ENCODE measurements at places on chromosomes 16 and 17. TPM values are rescaled to one million over a fixed set of nuclear protein-coding genes. Genes with fewer than 3 reads are reported as not detected.

- no peak for DNase-seq
Measured at GRCh38 chr17:71866095-71866494, 254.7 kb upstream of the SOX9 start.

- peak; percentile 25 for DNase-seq
Measured at GRCh38 chr17:9266697-9267117, 245.4 kb downstream of the NTN1 start.

DNA sequence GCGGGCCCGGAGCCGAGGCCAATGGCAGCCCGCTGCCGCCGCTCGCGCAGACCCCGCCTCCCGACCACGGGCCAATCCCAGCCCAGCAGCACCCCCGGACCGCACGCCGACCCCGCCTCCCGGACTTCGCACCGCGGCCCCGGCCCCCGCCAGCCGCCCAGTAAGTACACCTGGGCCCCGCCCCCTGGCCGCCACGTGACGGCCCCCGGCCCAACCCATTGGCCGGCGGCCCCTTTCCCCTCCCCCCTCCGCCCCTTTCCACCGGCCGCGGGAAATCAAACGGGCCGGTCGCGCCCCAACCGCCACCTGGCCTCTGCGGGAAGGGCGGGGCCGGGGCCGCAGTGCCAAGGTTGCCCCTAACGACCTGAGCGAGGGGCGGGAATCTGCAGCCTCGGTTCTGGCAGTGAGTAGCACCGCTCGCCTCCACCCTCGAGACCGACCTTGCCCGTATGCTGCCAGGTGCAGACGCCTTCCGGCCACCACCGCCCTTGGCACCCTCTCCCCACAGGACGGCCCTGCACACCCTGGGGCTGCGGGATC, at the start of gene YBX2:
Gene YBX2, minus strand, starts transcription at position 26 of the 540 bp plus-strand sequence. CDS start 139 bp downstream, outside the sequence.
- DNase-seq, result peak; percentile 86

DNA sequence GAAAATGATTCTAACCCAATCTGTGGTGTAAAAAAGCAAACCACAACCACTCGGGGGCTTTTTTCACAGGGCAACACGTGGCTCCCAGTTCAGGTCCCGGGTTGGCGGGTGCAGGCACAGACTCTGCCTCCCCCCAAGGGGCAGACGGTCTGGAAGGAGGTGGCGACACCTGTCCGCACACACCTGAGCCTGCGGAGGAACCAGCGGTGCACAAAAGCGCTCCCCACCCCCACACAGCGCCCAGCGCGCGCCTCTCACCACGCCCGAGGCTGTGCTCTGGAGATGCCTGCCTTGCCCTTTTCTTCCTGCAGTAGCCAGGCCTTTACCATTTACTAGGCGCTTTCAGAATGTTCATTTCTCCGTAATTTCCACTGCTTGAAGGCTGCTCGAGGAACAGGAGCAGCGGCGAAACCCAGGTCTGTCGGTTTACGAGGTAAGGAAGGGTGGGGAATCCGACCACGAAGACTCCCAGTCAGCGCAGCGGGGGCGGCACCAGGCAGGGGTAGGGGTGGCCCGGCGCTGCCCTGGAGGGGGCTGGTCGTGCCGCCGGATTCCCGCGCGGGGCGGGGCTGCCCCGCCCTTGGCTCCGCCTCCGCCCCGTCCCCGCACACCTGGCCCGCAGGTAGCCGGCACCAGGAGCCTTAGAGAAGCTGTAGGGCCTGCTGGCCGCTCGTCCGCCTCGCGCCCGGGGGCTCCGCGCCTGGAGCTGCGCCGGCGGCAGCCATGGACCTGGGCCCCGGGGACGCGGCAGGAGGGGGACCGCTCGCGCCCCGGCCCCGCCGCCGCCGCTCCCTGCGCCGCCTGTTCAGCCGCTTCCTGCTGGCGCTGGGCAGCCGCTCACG, at the start of gene USP43:
Gene USP43, plus strand, starts transcription at position 608 of the 842 bp plus-strand sequence. Its CDS starts 116 bp downstream, at position 724.
- peak; percentile 77 for DNase-seq

DNA sequence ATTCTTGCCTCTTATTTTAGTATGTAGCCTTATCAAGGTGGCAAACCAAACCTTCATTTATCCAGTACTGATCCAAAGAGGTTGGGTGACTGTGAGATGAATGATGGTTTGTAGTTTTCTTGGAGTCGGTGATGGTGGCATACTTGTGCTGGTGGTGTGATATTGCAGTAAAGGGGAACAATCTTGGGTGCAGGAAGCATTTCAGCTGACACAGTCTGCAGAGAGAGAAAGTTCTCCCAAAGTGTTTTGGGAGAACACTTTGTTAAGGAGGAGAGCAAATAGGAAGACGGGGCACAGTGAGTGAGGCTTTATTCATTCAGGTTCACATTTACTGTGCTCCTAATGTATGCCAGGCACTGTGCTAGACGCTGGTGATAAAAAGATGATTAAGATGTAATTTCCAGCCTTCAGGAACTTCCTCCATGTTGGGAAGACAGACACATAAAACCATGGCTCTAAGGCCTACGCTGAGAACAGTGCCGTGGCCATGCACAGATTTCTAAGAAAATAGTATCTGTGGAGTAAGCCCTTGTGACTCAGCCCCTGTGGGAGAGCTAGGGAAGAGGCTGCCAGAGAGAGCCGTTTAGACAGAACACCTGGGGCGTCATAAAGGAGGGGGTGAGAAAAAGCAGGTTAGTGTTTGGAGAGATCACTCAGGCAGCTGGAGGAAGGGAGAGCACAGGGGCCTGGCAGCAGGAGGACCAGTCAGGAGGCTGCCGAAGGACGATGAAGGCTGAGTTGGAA, 13.8 kb downstream of the HEATR3 start:
- DNase-seq, result no peak

GRCh38 chr17:36879027-36879426, 58.2 kb upstream of the LHX1 start:
- no peak for DNase-seq

DNA sequence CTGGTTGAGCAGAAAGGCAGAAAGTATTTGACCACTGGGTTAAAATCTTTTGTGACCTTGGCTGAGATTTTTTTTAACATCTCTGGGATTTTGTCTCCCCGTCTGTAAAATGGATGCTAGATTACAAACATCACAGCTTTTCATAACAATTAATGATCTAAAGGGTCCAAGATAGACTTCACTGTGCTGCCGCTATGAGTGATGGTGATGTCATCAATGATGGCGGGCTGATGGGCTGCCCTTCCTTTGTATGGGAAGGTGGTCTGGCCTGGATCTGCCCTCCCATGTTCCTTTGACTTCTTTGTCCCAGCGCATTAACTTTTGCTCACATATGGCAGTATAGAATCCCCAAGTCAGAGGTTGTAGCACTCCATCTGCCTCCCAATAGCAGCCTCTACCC, 116.7 kb downstream of the IRX5 start:
- no peak for DNase-seq

- DNase-seq, result no peak
Measured at GRCh38 chr17:40338941-40339649, 25.4 kb downstream of the GJD3 start.

GRCh38 chr16:84547546-84548061, 43.1 kb upstream of the MEAK7 start:
- DNase-seq, result peak; percentile 71

GRCh38 chr17:6856051-6856450, 24.5 kb upstream of the TEKT1 start:
- no peak for DNase-seq

DNA sequence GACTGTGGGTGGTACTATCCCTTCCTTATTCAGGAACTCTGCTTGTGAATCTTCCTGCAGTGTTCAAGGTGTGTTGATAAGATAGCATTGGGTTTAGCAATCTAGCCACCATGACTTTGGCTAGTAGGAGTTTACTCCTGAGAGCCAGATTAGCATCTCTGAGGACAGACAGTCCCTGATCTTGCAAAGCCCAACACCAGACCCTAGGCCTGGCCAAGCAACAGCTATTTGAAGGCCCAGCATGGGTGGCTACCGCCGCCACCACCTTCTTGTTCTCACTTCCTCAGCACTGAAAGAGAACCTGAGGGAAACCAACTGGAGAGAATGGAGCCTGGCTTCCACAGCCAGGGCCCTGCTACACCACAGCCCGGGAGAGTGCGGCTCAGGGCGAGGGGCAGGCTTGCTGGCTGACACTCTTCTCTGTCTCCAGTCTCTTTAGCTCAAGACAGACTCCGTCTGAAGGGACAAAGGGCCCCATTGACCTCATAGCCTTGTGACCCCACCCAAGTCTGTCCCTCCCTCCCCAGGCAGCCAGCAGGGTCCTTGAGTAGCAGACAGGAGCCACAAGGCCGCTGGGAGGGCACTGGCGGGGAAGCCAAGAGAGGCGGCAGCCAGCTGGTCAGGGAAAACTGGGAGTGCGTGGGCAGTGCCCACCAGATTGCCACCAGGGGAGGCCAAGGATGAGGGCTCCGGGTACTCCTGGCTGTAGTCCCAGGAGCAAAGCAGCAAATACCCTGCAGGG, 10.9 kb upstream of the ARHGAP23 start:
- DNase-seq, result no peak

DNA sequence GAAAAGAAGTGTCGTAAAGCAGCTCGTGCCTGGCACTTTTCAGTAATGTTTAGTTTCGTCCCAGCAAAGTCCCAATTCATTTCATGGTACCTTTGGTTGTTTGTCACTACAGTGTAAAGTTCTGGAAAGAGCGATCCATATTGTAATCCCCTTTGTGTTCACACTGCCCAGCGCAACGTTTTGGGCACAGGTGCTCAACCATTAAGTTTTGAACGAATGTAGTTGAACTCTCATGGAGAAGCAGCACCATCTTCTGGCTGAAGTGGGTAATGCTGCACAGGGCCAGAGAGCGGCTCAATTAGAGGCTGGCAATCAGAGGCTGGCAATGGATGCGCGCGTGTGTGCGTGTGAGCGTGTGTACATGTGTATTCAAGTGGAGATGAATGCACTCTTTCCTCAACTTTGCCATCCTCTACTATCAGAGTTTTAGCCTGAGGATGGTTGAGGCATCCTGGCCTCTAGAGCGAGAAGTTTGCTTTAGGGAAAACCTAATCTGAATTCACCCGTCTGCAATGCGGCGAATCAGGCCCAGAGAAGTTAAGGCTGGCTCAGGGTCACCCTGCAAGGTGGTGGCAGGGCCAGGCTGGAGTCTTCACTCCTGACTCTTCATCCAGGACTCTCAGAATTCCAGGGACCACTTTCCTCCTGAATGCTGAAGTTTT, 29.9 kb downstream of the DYNLL2 start:
- DNase-seq, result peak; percentile 82

DNA sequence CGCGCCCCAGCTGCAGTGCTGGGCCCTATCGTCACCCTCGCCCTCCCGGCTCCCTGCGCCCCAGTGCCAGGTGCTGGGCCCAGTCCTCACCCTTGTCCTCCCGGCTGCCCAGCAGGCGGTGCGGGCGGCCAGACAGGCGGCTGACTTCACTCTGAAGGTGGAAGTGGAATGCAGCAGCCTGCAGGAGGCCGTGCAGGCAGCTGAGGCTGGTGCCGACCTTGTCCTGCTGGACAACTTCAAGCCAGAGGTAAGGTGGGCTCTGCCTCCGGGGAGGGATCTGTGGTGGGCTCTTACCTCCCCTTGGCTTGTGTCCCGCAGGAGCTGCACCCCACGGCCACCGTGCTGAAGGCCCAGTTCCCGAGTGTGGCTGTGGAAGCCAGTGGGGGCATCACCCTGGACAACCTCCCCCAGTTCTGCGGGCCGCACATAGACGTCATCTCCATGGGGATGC, 17.9 kb downstream of the QPRT start:
- DNase-seq, result peak; percentile 60

DNA sequence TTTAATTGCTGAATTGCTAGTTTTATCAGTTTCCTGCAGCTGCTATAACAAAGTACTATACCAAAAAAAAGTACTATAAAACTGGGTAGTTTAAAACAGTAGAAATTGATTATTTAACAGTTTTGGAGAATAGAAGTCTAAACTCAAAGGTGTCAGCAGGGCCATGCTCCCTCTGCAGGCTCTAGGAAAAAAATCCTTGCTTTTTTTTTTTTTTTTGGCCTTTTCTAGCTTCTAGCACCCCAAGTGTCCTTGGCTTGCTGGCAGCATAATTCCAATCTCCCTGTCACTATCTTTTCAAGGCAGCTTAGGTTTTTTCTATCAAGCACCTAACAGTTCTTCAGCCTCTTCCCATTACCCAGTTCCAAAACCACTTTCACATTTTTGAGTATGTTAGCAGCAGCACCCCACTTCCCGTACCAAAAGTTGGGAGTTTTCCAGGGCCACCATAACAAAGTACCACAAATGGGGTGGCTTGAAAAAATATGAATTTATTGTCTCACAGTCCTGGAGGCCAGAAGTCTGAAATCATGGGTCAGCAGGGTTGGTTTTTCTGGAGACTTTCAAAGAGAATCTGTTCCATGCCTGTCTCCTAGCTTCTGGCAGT, 37.4 kb downstream of the BPTF start:
- no peak for DNase-seq

- no peak for DNase-seq
Measured at GRCh38 chr17:34393401-34393800, 30.4 kb upstream of the CCL1 start.

DNA sequence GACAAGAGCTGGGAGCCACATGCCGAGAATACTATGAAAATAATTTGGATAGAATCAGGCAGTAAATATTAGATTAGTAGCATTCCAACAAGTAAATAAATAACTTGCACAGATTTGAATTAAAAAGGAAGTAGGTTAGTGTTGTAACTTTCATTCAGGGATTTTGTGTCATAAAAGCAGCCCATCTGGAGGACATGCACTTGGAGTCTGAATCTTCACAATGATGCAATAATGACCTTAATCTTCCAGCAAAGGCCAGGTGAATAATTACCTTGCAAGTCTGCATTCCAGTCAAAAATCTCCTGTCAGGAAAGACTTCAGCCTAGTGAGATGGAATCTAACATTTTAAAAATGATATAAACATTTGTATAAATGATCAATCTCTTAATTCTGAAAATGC, 518.1 kb downstream of the KCNJ2 start:
- DNase-seq, result no peak

DNA sequence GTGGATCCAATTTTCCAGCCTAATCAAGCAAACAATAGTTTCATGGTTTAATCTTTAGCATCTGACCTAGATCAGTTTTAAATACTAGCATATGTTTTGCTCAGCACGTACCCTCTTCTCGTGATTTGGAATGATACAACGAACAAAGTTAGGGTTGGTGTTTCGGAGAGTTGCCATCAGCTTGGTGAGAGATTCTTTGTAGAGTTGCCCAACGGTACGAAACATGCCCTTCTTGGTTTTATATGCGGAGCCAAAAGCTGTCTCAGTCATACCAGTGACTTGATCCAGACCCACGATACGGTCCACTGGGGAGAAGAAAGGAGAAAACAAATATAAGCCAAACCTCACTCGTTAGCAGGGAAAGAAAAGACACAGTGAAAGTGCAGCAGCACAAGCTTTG, 85.3 kb downstream of the NDEL1 start:
- no peak for DNase-seq

- no peak for DNase-seq
Measured at GRCh38 chr16:53018834-53019416, 33.8 kb downstream of the CHD9NB start.

GRCh38 chr16:56988161-56988947, 1.0 kb upstream of the NLRC5 start:
- no peak for DNase-seq

GRCh38 chr16:73563709-73564108, 515.8 kb upstream of the ZFHX3 start:
- DNase-seq, result no peak

PRR29 gene
- total RNA-seq, result 4.4 TPM

BRIP1 gene
- 0.54 TPM for total RNA-seq

MYL11 gene
- not detected for total RNA-seq

TLCD3B gene
- not detected for total RNA-seq

C1QTNF8 gene
- total RNA-seq, result not detected

SPATA32 gene
- total RNA-seq, result not detected

NPIPB6 gene
- total RNA-seq, result 2.4 TPM

TMEM98 gene
- total RNA-seq, result 57.1 TPM

GAS7 gene
- 20.5 TPM for total RNA-seq

KCNJ16 gene
- 281 TPM for total RNA-seq

HOXB1 gene
- total RNA-seq, result not detected

HNF1B gene
- total RNA-seq, result 185 TPM

PRRT2 gene
- total RNA-seq, result 1.9 TPM
